ENCODE measurements at places on chromosomes 3 and 15.

- no peak for DNase-seq
These were observed 171.8 kb downstream of the TMEM108 start for GRCh38 chr3:133209871-133210550.

DNA sequence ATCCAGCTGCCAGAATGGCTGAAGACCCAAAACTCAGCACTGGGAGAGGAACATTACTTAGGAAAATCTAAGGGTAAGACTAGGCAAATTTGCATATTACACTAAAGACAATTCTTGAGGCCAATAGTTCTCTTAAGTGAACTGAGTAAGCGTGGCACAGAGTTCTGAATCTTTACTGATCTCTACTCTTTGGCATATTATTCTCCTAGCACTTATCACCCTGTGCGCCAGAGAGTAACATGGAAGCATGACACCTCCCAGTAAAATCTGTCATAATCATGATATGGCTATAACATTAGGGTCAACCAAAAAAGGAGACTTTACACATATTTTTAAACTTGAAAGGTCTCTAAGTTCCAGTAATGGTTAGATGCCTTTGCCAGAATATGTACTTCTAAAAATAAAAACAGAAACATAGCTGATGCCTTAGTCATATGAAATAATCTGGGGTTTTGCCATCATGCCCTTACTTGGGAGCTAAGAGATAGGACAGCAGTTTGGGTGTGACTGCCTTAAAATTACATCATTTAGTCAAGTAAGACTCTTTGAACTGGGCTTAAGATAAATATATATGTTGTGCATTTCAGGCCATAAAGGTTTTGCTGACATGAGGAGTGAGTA, 290.5 kb downstream of the PLCL2 start:
- DNase-seq: no peak

- no peak for DNase-seq
These were observed 433.7 kb downstream of the SHQ1 start for GRCh38 chr3:72414481-72415016.

DNA sequence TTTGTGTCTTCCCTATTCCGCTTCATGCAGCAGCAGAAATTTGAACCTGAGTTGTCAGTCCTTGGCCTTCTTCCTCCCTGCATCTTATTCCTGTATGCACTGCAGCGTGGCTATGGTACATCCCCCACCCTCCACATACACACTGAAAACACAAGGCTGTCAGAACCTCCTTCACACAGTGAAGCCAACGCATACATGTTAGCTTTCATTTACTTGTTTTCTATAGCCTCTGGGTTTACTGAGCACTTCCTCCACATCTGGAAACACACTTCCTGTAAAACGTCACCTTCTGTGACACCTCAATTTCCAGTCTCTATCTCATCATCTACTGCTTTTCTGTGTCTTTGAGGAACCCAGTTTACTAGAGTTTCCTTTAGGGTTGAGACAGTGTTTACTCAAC, 47.0 kb downstream of the SUSD5 start:
- no peak for DNase-seq

DNA sequence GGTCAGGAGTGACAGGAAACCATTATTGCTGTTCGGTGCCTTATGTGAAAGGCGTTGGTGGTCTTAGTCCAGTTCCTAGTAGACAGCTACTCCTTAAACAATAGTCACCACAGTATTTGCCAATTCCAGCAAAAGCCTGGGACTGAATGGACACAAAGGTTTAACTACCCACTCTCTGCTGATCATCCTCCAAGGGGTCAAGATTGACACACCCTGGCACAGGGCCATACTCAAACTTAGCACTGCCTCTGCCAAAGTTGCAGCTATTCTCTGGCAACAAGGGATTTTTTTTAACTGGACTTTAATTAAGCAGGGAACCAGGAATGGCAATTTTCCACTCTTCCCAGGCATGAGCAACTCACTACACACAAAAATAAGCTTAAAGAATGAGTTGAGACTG, 193.9 kb downstream of the NLGN1 start:
- DNase-seq: no peak

DNA sequence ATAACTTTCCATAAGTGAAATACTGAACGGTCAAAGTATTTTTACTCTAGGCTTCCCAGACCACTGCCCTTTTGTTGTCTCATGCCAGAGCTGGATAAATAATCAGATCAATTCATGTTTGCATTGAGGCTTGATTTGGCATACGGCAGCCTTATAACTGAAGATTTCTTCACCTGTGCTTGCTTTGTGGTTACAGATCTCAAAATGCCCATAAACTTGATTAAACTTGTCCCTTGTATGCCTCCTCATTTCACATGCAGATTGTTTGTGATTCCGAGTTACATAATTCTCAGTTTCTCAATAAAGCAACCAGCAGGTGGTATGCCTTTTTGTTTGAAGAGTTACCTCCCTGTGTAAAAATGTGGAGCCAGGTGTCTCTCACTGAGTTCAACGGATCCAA, 211.4 kb upstream of the LRIG1 start:
- no peak for DNase-seq

DNA sequence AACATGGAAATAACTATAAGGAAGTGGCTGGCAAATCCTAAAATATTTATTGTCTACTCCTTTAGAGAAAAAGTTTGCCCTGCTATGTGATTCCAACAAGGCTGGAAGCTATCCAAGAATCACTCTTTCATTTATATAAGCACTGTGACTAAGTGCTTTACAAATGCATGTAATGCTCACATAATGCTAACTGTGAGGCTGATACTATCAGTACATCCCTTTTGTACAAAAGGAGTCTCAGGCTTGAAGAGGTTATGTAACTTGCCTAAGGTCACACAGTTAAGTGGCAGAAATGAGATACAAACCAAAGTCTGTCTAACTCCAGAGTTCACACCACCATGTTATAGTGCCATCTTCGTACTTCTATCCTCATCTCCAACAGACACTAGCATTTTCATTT, 17.0 kb downstream of the TOPBP1 start:
- DNase-seq: no peak

DNA sequence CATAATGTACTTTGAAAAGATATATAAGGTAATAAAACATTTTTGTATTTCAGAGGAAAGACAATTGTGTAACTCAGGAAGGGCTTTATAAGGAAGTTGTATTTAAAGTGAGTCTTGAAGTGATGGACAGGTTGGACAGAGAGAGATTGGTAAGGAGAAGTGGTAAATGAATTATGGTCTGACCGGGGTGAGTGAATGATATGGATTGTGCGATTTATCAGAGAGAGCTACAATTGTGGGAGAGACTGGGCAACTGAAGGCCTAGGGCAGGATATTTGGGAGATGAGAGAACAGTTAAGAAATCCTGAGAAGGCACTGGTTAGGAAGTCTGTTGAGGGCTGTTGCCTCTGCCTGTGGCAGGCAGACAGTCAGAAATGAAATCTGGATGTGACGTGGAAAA, 14.8 kb downstream of the IL1RAP start:
- no peak for DNase-seq

GRCh38 chr3:41502023-41502422, 302.7 kb downstream of the CTNNB1 start:
- no peak for DNase-seq

All from cerebellar nuclear complex (tissue), 1 donor.